ENCODE measurements at places on chromosomes 4 and X.
A peak's percentile ranks its signal among the peaks of the same experiment; 100 is the strongest.

- DNase-seq: no peak
These were observed 840.7 kb downstream of the PCDH18 start for GRCh38 chr4:136691607-136692006.

DNA sequence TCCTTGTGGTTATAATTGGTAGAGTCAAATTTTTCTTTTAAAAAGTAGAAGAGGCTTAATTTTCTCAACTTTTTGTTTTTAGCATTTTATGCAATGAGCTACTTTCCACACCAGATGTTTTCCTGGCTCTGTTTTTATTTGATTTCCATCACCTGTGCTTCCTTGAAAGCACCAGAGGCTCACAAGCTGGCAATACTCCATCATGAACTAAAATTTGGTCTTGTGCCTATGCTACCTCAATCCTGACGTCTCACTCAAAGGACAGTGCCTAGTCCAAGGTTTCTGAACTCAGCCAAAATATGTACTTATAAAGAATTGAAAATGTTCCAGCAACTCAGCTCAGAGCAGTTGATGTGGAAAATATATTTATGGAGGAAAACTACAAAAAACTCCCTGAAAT, 914.0 kb upstream of the PRKX start:
- DNase-seq: no peak

DNA sequence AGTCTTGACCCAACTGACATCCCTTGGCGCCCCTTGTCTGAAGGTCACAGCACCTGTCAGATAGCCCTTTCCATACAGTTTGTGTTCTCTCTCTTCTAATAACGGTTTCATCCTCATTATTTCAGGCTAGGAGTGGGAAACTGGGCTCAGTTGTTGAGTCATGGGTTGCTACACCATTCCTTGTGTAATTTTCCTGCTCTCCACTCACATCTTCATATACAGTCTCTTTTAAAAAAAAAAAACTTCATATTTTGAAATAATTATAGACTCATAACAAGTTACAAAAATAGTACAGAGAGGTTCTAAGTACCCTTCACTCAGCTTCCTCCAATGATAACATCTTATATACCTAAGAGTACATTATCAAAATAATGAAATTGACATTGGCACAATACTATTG, 60.2 kb upstream of the GRPR start:
- no peak for DNase-seq

GRCh38 chrX:74535086-74535407, 79.4 kb downstream of the RLIM start:
- DNase-seq: no peak

GRCh38 chr4:37160653-37161052, 83.9 kb upstream of the NWD2 start:
- no peak for DNase-seq

- no peak for DNase-seq
These were observed 238.9 kb downstream of the SLC7A11 start for GRCh38 chr4:138003248-138003647.

GRCh38 chrX:15413101-15413500, 28.9 kb upstream of the VEGFD start:
- DNase-seq: no peak

DNA sequence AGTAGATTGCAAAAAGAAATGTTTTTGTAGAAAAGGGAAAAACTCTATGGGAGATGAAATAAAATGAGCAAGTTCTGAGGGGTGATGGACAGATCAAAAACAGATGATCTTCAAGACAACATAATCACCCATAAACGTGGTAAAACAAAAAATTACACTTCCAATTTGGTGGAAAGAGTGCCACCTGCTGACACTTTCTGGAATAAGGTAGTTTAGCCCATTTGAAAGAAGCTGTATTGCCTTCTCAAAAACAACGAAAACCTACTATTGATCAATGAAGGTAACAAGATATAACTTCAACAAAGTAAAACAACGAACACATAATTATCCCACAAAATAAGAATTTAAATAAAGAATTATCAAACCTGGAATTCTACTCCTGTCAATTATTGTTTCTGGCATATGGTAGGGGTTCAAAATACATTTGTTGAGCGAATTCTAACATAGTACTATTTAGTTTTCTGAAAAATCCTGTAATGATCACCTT, 2.5 kb downstream of the COQ2 start:
- DNase-seq: peak; percentile 81

DNA sequence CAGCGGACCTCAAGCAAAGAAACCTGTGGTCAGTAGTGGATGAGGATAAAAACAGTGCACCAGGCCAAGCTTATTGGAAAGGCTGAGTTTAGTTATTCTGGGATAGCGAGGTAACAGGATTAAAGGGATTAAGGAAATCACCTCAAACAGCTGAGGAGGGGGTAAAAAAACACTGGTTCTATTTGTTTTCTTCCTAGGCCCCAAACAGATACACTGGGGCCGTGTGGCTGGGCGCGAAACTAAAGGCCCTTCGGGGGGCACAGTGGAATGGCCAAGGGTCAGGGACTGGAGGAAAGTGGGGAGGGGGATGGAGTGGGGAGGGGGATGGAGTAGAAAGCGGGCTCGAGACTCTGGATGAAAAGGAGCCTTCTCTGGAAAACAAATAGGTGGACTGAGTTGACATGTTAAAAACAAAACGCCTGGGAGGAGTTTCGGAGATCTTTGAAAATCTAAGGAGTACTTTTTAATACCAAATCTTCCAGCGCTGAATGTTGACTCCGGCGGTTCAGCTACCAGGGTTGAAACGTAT, 2.9 kb downstream of the SOX3 start:
- DNase-seq: no peak

- no peak for DNase-seq
These were observed 39.2 kb downstream of the MTHFD2L start for GRCh38 chr4:74197080-74197479.

- no peak for DNase-seq
These were observed 49.1 kb downstream of the DHRSX start for GRCh38 chrX:2451501-2452316.

GRCh38 chrX:97330151-97330550, 446.4 kb downstream of the RPA4 start:
- DNase-seq: no peak

GRCh38 chr4:26062215-26062614, 148.2 kb downstream of the SMIM20 start:
- DNase-seq: no peak

- DNase-seq: no peak
These were observed 124.7 kb upstream of the TMEM164 start for GRCh38 chrX:109878236-109878635.

- no peak for DNase-seq
These were observed 51.5 kb upstream of the ARHGAP24 start for GRCh38 chr4:85423431-85423830.

DNA sequence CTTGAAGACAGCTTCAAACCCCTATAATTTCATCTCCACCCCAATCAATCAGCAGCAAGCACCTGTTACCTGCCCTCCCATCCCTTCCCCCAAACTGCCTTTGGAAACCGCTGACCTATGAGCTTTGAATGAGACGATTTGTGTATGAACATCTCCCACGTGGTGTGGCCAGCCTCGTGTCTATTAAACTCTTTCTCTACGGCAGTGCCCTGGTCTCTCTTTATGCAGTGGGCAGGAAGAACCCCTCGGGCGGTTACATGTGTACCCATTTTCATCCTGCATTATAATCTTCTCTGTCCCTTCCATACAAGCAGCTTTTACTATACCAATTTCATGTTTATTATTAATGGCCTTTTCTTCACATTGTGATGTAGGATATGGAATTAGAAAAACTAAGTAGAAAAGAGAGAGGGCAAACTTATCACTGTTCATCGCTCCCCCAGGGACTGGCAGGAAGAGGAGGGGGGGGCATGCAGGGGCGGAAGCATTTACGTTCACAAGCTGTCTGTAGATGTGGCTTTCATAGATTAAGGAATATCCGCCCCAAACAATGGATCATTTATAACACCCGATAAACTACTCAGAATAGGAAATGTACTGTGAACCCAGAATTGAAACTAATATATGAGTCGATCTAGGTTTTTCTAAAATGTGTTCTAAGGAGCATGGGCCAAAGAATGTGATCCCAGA, 95.5 kb upstream of the ZNF518B start:
- no peak for DNase-seq

- no peak for DNase-seq
These were observed 380.5 kb downstream of the IDS start for GRCh38 chrX:149124526-149125108.

GRCh38 chrX:71622576-71623450, 4.5 kb upstream of the CXCR3 start:
- DNase-seq: peak; percentile 61

GRCh38 chr4:56979421-56980072, 851 bp downstream of the POLR2B start:
- peak; percentile 59 for DNase-seq

DNA sequence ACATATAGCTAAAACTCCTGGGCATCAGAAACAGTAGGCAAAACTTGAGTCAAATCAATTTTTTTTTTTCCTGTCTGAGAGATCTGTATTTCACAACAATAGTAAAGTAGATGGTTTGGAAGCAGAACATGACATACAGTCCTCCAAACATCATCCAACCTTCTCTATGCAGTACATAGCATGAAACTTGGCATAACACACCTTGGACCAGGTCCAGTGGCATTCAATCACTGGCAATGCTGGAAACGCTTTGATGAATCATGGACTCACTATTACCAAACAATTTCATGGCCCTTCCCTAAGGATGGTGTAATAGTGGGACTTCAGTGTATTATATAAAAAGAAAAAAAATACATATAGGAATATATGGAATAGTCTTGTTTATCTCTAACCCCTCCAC, 154.6 kb downstream of the FMR1NB start:
- DNase-seq: no peak

DNA sequence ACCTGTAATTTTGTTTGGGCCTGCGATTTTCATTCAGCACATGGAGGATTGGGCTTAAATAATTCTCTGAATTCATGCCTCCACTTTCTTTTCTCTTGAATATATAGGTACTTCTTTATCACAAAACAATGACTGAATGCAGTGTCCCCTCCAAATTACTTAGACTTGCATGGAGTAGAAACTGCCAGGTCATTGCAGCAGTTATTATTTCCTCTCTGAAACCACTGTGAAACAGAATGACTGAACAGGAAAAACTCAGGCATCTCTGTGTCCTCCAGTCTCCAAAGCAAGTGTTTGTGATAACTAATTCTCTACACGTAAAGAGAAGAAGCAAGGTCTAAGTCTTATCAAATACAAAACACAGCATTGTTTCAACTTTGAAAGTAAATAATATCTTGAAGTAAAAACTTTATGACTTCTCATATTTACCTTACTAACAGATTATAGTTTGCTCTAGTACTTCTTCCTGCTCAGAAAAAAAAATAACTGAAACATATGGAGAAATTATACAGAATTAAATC, 144.5 kb upstream of the DIAPH2 start:
- DNase-seq: no peak

DNA sequence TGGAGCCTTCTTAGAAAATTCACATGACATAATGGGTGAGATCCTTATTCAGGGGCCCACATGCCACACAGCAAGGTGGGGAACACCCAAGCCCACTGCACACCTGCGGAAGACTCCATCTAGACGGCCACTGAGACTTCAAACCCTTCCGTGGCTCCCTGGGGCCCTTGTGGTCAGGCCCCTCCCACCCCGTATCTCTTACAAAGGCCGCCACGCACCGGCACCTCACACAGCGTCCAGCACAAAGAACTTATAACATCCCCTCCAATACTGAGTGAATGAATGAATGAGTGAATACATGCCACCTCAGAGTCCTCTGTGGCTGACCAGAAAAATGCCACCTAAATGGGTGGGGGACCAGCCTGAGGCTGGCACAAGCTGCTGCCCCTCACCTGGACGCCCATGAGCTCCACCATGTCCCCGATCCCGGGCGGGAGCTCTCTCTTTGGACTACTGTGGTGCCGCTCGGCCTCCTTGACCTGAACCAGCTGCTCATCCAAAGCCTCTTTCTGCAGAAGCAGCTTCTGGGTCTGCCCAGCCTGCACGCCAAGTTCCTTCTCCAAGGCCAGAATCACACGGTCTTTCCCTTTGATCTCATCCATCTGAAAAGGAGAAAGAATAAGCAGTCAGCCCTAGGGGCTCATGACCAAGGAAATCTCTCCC, 66.9 kb upstream of the C4orf50 start:
- no peak for DNase-seq

DNA sequence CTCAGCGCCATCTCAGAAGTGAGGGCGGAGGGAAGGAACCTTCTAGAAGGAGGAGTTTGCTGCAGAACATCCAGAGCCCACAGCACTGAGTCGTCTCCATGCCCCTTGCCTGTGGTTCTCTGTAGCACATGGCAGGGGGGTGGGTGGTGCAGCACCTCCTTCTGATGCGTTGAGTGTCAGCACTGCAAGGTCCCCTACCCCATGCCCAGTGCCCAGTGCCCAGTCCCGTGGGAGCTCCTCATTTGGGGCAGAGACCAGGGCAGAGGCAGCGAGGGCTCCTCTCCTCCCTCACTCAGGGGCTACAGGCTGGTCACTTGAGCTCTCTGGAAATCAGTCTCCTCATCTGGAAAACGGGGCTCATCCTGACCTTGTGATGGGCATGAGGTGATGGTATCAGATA, 78.1 kb downstream of the HTRA3 start:
- no peak for DNase-seq

GRCh38 chr4:76276813-76277212, 25.3 kb downstream of the FAM47E start:
- peak; percentile 50 for DNase-seq

DNA sequence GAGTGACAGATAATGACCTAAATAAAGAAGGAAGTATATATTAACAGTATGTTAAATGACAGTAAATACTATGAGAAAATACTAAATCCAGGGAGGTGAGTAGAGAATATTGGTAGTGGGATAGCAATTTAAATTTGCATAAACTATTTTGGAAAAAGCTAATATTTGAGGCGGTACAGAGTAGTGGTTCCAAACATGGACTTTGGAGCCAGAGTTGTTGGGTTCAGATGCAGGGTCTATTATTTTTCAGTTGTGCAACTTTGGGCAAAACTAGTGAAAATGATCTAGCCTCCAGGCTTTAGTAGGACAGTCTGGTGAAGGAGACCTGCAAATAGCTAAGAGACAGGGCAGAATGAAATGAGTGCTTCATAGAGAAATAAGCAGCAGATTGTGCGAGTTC, 84.8 kb upstream of the SOX3 start:
- DNase-seq: no peak

- DNase-seq: no peak
These were observed 6.0 kb downstream of the RBPJ start for GRCh38 chr4:26326791-26327190.

DNA sequence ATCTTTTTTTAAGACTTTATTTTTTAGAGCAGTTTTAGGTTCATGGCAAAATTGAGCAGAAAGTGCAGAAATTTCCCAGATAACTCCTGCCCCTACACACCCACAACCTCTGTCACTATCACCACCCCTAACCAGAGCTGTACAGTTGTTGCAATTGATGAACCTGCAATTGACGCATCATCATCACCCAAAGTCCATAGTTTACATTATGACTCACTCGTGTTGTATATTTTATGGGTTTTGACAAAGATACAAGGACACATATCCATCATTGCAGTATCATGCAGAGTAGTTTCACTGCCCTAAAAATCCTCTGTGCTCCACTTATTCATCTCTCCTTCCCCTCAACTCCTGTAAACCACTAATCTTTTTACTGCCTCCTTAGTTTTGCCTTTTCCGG, 34.5 kb upstream of the WAS start:
- no peak for DNase-seq
